Endodermal cell (in vitro differentiated cells): ENCODE measurements at places on chromosomes 1 and 21. TPM values are rescaled to one million over a fixed set of nuclear protein-coding genes. Genes with fewer than 3 reads are reported as not detected.

GRCh38 chr1:119209596-119210295 is 69.3 kb upstream of the WARS2 start:
- DNase-seq, result no peak

- no peak for DNase-seq
Observed at GRCh38 chr1:40385437-40386358, 12.2 kb downstream of the SMAP2 start.

The PLA2G2F gene
- not detected in 2 replicates for total RNA-seq

The GNAT2 gene
- not detected in 3 replicates for total RNA-seq

GRCh38 chr1:241808265-241808664 is 39.7 kb upstream of the EXO1 start:
- DNase-seq, result no peak

The RPTN gene
- not detected in 2 replicates for total RNA-seq

The PDPN gene
- total RNA-seq, result 25.8 to 33.5 TPM (median 29.9 TPM) in 3 replicates

DNA sequence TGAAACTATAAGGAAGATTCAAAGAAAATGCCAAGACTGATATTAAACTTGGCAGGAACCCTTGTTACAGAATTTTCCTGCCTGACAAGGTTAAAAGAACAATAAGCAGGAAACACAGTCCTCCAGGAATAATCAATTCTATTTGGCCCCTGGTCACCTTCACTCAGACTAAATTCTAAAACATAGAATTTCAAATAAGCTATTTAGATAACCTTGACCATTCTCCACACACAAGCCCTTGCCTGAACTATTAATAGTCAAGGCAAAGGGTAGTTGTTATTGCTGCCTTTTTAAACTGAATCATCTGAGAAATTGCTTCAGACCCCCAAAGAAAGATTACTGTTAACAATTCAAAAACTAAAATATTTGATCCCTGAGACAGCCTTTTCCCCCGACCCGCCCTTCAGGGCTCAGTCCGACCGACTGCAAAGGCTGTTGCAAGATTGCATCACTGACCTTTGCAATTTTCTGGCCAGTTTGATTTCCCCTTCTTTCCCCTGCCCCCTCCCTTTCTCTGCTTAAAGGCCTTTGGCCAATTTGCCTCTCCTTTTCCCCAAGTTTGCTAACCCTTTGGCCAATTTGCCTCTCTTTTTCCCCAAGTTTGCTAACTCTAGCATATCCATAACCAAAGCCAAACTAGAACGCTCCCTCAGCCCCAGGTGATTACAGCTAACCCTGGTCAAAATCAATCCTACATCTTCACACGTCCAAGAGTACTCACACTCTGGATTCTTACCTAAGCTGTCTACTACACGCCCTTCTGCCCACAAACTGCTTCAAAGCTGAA is 1.4 kb upstream of the G0S2 start:
- no peak for DNase-seq

DNA sequence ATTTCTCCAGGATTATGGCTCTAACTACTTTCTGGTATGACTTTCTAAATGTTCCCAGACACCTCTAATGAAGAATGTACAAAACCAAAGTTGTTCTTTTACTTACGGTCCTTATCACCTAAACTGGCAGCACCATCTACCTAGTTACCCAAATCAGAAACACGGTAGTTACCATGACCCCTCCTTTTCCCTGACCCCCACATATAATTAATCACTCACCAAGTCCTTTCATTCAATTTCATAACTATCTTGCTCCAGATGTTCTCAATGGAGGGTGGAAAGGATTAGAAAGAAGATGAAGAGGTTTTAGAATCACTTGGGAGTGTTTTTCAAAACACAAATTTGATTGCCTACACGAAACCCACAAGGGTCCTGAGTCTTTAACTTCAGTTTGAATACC is 98.0 kb downstream of the DENND1B start:
- no peak for DNase-seq

DNA sequence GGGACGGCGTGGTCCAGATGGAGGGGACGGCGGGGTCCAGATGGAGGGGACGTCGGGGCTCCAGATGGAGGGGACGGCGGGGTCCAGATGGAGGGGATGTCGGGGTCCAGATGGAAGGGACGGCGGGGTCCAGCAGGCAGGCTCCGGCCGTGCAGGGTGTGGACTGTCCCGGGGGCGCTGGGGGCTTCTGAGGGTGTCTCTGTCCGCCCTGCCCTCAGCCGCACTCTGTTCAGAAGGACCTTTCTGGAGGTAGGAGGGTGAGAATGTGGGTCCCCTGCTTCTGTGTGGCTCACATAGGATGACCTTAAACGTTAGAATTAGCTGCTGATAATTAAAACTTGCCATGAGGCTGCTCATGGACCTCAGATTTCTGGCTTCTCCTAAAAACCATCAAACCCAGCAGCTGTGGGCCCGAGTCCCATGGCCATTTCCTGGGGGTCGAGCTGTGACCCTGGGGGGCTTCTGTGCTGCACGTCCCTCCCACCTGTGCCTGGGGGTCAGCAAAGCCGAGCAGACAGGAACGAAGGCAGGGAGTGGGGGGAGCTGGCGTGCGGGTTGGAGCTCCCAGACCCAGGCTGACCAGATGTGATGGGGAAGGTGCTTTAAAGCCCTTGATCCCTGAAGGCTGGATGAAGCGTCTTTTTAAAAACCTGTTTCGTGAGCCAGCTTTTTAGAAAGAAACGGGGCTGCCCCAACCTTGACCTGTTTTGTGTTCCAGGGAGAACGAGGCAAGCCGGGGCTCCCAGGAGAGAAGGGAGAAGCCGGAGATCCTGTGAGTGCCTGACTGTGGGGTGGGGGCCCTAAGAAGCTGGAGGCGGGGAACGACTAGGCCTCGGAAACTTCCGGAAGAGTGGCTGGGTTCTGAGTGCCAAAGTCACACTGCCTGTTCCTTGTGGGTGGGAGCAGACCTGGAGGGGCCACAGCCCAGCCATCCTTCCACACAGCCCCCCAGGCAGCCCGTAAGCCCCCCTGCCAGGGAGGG is 7.1 kb downstream of the COL6A1 start:
- DNase-seq, result no peak

The SLAMF9 gene
- total RNA-seq, result not detected in 3 replicates

DNA sequence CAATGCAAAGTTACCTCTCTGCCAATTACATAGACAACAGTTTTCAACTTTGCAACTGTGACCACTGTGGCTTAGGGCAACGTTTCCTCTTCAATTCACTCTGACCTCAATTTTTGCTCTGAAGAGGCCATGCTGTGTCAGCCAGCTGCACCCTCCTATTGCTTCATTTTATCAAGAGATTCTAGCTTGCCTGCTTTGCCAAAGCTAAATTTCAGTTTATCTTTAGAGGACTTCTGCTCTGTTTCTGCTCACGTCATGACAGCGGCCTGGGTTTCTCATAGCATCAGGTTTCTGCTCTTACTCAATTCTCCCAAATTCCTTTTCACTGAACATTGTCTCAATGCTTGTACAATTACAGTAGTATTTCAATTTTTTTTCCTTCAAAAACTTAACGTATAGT is 154.6 kb downstream of the PLA2G4A start:
- no peak for DNase-seq

DNA sequence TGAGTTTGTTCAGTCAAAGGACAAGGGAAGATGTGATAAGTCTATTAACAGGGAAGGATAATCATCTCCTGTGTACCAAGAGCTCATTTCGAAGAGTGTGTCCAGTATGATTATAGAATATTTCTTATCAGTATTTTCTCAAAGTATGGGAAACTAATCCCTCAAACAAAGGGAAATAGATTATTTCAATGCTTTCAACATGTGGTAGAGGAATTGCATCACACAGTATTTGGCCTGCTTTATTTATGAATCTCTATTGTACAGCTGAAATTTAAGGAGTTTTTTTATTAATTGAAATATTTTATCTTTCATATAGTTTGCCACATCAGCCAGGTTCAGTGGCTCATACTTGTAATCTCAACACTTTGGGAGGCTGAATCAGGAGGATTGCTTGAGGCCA is 151.0 kb downstream of the CLEC20A start:
- no peak for DNase-seq

GRCh38 chr1:179474713-179475112 is 101.0 kb downstream of the NPHS2 start:
- no peak for DNase-seq

- DNase-seq, result peak; percentile 76
Observed at GRCh38 chr1:196317535-196318522, 290.4 kb downstream of the KCNT2 start.

- peak; percentile 74 for DNase-seq
Observed at GRCh38 chr1:53693339-53693738, 45.6 kb downstream of the GLIS1 start.

DNA sequence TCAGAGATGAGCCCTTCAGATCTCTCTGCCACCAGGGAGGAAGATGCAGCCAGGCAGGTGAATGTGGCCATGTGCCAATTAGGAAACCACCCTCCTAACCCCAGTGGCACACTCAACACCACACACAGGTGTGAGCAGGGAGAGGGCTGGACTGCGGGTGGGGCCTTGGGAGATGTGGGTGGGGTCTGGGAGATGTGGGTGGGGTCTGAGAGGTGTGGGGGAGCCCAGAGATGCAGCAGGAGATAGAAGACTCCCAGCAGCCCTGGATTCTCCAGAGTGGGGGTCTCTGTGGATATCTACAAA is 43.2 kb upstream of the COL6A1 start:
- no peak for DNase-seq

The LEFTY1 gene
- total RNA-seq, result 660 and 841 TPM in 2 replicates

- no peak for DNase-seq
Observed at GRCh38 chr21:22889445-22889844, 1891.2 kb downstream of the NCAM2 start.

DNA sequence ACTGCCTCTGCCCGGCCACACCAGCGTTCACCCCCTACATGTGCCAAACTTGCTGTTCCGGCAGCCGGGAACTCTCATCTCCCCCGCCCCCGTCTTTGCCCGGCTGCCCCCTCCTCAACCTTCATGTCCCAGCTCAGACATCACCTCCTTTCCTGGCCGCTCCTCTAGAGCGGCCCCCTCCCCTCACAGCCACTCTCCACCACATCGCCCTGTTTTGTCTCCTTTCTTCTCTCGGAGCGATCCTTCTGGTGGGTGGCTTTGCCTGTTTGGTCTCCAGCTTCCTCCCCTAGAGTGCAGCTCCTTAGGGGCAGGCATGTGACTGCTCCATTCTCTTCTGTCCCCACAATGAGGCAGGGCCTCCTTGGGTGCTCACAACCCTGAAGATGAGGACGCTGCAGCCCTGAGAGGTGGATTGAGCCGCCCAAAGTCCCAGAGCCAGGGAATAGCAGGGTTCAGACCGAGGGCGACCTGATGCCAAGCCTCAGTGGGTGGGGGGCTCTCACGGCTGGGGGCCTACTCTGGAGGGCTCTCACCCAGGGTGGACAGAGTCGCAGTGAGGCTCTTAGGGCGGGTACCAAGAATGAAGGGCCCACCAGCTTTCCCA is 44.9 kb upstream of the ECE1 start:
- DNase-seq, result no peak

GRCh38 chr1:185016880-185017279 is 28.5 kb upstream of the RNF2 start:
- no peak for DNase-seq

GRCh38 chr1:110485725-110486124 is 33.2 kb downstream of the KCNA10 start:
- no peak for DNase-seq

GRCh38 chr1:236535662-236536161 is 11.9 kb downstream of the LGALS8 start:
- DNase-seq, result no peak
